Midbrain (tissue), 1 donor: ENCODE measurements at places on chromosomes 3 and 15.

DNA sequence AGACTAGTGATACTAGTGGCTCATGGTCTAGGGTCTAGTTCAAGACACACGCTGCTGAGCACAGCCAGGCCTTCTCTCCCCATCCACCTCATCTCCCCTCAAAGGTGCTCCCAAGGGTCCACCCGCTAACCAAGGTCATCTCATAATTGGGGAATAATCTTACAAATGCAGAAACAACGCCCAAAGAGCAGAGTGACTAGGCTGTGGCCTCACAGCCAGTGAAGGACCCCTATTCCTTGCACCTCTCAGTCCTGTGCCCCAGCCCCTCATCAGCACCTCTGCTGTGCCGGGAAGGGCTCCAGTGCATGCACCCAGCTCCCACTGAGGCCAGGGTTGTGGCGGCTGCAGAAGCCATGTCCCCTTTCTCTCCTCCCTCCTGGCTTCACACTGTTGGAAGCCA, 286.9 kb downstream of the UACA start:
- no peak for DNase-seq

DNA sequence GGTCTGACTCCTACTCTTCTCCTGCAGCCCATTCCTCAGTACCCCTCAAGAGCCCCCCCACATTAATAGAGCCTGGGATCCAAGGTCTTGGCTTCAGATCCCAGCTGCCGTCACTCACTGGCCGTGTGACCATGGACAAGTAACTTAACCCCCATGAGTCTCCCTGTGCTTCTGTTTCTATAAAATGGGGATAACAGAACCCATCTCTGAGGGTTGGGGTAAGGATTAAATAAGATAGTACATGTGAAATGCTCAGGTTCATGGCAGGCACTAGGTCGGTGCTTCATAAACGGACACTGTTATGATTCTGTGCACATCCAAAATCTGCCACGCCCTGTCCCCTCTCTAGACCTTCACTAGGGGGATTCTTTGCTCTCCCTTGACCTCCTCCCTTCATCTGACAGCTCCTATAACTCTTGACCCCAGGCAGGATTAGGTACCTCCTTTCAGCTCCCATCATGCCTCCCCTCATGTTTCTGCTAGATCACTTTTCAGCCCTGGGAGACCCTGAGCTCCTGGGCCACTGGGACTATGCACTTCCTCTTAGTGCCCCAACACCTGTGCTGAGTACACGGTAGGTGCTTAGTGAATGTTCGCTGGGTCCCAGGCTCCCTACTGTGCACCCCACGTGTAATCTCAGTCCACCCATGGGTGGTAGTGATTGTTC, 1.5 kb downstream of the CAND2 start:
- no peak for DNase-seq

DNA sequence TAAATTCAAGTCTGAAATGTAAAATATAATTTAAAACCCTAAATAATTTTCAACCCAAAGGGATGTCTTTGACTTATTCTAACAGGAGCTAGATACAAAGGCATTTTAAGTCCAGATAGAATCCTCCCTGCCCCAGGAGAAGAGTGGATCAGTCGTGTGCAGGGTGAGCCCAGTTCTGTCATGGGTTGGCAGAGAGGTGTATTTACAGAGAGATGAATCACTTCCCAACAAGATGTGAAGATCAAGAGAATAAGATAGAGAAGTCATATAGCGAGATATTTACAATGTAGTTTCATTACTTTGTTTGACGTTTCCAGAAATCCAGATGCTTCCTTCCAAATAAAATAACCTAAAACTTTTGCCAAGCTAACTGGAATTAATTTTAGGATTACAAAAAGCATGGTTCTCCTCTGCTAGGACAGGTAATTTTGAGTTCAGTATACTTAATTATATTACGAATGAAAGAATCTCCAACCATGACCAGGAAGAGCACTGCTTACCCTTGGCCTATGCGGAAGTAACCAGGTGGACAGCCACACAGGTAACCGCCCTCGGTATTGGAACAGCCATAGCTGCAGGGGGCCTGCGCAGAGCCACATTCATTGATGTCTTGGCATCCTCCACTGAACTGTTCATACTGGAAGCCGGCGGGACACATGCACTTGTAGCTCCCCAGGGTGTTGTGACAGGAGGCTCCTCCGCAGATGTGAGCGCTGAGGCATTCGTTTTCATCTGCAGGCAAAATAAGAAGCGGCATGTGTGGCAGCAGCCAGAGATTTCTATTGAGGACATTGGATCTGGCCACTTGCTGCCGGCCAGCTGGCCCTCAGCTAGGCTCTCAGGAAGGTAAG, 84.0 kb downstream of the DUT start:
- no peak for DNase-seq

- peak; percentile 11 for DNase-seq
Observed at GRCh38 chr3:194930377-194931204, 244.9 kb downstream of the FAM43A start.
